Uterine smooth muscle cell (primary cell): ENCODE measurements at places on chromosomes 12 and 14. TPM values are rescaled to one million over a fixed set of nuclear protein-coding genes. Genes with fewer than 3 reads are reported as not detected.

The FOXM1 gene
- total RNA-seq: 5.7 and 14.3 TPM in 2 replicates

The PMEL gene
- total RNA-seq: 0.22 and 1.5 TPM in 2 replicates

The TMCC3 gene
- 9.5 and 11.8 TPM in 2 replicates for total RNA-seq

The TEX22 gene
- 0.11 and 0.25 TPM in 2 replicates for total RNA-seq

The ZFYVE21 gene
- 54.9 and 76.5 TPM in 2 replicates for total RNA-seq

The GPRC5A gene
- 15.6 and 25.2 TPM in 2 replicates for total RNA-seq

The ANKRD52 gene
- total RNA-seq: 18.0 and 21.7 TPM in 2 replicates

The CERS5 gene
- total RNA-seq: 28.4 and 35.5 TPM in 2 replicates

The ASIC1 gene
- 0.66 and 3.6 TPM in 2 replicates for total RNA-seq

The MAX gene
- 33.2 and 34.5 TPM in 2 replicates for total RNA-seq

The MUCL1 gene
- not detected in 2 replicates for total RNA-seq

The TSPAN19 gene
- 0.11 and 0.25 TPM in 2 replicates for total RNA-seq

The ITGB7 gene
- 0.12 and 0.77 TPM in 2 replicates for total RNA-seq

The COX8C gene
- total RNA-seq: not detected in 2 replicates

The KRT6C gene
- not detected in 2 replicates for total RNA-seq

The MDGA2 gene
- total RNA-seq: 0.11 TPM in 1 of 2 replicates, not detected in the other

The PFKM gene
- 101 and 108 TPM in 2 replicates for total RNA-seq

The HOXC12 gene
- total RNA-seq: not detected in 2 replicates

The RAP1B gene
- total RNA-seq: 222 and 289 TPM in 2 replicates

The GPR162 gene
- total RNA-seq: 5.0 and 6.0 TPM in 2 replicates

The ZNF385A gene
- total RNA-seq: 1.2 and 2.4 TPM in 2 replicates

The PRKD1 gene
- total RNA-seq: 8.3 and 10.7 TPM in 2 replicates

The KRT6B gene
- under 0.01 TPM in 1 of 2 replicates, not detected in the other for total RNA-seq
